ENCODE measurements at places on chromosomes 4 and X.
A peak's percentile ranks its signal among the peaks of the same experiment; 100 is the strongest.

DNA sequence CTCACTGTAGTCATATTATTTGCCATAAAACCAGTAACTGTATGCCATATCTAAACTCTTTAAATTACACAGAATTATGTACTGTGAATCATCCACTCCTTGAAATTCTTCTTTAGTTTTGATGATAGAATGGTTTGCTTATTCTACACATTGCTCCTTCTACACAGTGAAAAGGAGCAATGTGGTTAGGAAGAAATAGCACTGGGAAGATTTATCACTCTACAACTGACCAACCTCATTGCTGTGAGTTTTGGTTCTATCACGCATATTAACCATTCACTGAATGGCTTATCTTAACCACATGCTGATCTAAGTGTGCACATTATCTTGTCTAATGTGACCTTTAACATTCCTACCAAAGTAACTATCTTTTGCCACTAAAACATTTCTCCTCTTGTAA, 415.7 kb upstream of the NDST4 start:
- no peak for DNase-seq

DNA sequence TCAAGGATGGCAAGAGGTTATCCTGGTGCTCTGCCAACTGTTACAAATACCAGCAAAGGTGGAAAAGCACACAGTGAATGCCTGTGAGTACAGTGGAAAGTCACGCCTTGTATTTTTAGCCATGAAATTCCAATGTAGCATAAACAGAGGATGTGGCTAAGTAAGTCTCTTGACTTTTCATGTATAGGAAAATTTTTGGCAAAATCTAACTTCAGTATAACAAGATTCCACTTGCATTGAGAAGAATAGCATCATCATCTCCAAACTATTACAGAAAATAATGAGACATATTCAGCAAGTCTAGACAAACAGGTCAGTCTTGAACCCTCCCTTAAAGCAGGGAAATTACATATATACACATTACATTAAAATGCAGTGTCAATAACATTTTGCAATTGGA, 7.9 kb downstream of the SLC10A6 start:
- DNase-seq = no peak

- no peak for DNase-seq
Measured at GRCh38 chrX:14501327-14501726, 28.0 kb upstream of the GLRA2 start.

DNA sequence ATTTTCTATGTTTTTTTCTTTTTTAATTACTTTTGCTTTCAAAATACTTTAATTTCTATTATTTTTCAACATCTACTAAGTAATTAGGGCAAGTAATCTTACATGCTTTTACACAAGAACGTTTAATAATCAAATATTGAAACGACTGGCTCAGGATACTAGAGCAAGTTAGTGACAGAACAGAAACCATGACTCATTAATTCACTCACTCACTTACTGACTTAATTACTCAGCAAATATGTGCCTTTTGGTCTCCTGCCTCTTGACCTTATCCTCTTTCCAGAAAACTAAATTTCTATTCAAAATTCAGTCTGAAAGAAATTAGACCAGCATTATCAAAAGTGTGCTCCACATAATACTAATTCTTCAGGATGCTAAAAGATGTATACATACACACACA, 314.9 kb upstream of the TEX13C start:
- DNase-seq = no peak

DNA sequence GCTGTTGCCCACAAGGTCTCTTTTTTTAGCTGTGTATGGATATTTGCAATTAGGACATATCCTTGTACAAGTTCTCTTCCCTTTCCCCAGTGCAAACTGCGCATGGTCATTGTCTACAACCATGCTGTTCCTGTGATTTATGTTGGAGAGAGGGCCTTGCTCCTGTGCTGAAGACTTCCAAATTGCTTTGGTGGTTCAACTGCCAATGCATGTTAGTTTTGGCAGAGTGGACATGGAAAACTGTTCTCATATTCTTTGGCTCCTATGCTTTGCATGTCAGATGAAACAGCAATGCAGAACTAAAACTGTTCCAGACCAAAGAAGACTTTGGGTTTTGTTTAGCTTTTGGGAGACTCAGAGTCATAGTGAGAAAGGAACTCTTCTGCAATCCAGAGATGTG, 148.8 kb upstream of the EDNRA start:
- DNase-seq = no peak

GRCh38 chrX:1165535-1166196, 46.8 kb downstream of the CRLF2 start:
- DNase-seq = no peak

DNA sequence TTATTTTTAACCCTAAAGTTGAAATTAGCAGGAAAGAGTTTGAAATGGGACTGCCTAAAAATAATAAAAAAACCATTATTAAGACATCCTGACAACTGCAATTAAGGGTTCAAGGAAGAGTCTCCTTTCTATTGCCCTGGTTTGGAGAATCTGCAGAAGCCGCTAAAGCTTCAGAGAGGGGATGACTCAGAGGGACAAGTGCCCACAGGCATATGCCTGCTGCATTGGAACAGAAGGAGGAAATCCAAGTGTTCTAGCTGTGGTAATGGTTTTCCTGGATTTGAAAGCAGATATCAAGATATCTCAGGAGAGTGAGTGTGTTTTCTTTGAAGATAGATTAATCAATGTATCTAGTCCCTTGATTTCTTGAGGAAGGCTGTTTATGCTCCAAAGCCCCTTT, 235.1 kb upstream of the TAPT1 start:
- no peak for DNase-seq

DNA sequence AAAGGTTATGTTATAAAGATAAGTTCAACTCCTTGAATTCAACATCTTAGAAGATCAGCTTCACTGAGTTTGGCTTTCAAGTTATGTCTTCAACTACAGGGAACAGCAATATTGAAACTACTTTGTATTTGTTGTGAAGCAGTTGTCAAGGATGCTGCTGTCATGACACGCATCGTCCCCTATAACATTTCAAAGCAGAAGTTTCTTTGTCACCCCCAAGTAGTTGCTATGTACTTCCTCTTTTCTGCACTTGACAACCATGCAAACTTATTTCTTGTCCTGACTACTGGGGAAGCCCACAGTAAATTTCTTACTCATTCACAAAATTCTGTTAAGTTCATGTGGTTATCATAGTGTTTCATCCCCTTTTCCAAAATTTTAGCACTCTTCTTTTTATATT, 14.3 kb downstream of the ANTXR2 start:
- no peak for DNase-seq

DNA sequence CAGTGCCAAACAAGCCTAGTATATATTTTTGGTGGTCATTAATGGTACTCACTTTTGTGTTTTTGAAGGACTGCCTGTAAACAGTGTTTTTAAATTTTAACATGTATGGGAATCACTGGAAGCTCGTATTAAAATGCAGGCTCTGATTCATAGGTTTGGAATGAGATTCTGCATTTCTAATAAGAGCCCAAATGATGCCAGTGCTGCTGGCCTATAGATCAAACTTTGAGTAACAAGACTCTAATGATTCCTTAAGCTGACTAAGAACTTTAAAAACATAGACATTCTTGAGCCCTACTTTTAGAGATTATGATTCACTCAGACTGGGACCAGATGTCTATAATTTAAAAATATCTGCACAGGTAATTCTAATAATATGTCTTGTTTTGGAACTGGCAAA, 823.2 kb upstream of the LCORL start:
- DNase-seq = peak; percentile 89

DNA sequence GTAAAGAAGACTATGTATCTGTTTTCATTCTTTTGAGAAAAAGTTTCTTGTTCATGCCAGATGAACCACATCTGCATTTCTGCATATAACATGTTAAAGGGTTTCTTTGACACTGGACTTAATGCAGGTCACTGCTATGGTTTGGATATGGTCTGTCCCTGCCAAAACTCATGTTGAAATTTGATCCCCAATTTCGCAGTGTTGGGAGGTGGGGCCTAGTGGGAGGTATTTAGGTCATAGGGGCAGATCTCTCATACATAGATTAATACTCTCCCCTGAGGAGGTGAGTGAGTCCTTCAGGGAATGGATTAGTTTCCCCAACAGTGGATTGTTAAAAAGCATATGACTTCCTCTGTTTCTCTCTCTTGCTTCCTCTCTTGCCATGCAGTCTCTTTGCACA, 45.9 kb upstream of the TMEM33 start:
- no peak for DNase-seq

DNA sequence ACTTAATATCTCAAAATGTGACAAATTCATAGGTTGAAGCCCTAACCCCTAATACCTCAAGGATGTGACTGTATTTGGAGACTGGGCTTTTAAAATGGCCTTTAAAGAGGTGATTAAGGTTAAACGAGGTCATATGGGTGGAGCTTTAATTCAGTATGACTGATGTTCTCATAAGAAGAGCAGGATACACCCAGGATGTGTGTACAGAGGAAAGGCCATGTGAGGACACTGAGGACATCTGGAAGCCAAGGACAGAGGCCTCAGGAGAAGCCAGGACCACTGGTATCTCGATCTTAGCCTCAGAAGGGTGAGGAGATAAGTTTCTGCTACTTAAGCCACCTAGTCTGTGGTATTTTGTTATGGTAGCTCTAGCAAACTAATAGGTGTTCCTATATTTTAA, 49.0 kb upstream of the SHISA3 start:
- no peak for DNase-seq

DNA sequence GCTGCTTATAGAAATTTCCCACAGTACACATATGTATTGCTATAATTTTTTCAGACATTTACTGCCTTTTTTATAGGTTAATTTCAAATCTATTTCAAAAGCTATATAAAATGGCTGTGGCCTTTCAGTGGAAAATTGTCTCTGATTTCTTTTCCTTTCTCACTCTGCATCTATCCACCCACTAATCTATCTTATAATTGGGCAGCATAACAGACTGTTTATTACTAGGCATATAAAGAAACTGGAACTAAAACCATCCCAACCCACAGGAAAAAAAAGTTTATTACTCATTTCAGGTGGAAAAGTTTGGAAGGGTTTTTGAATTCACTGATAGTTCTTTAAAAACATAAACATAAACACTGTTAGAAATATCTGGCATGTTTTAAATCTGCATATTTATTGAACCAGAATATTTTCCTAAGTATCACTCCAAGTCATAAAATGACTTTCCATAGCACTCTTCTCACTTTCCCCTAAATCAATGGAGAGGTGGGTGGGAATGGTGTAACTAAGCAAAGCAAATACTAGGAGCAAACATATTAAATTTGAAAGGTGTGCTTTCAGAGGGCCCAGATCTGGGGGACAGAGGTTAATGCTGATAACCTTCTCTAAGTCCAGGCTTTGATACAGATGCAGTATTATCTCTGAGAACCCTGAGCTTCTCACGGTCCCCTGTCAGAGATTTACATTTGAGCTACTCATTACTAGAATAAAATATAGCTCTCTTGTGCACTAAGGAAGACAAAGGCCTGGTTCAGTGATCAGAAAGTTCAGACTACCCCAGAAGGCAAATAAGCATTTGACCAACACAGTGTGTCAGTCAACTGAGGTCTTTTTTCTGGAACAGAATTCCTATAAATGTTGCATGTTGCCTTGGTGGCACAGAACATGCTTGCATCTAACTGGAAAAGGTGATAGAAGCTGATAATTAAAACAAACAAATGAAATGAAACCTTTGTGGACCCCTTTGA, 328.3 kb downstream of the UNC5C start:
- DNase-seq = no peak

GRCh38 chrX:52353838-52354237, 15.0 kb upstream of the XAGE2 start:
- no peak for DNase-seq

DNA sequence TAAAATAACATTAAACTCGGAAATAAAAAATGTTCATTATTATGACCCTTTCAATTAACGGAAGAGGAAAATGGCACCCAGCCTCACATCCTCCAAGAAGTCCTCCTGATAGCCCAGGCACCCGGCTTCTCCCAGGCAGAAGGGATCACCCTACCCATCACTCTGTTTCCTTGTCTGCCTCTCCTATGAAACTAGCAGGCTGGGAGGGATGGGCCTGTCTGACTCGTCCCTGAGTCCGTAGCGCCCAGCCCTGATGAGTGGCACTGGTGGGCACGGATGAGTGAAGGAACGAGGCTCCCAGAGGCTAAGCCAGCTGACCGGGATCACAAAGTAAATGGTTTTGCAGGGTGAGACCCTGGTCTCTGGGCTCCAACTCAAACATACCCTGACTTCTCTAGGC, 28.6 kb upstream of the KIAA0232 start:
- no peak for DNase-seq

- DNase-seq = no peak
Measured at GRCh38 chrX:106780664-106781377, 21.7 kb upstream of the TBC1D8B start.

- DNase-seq = no peak
Measured at GRCh38 chr4:78205591-78205990, 148.5 kb downstream of the FRAS1 start.

DNA sequence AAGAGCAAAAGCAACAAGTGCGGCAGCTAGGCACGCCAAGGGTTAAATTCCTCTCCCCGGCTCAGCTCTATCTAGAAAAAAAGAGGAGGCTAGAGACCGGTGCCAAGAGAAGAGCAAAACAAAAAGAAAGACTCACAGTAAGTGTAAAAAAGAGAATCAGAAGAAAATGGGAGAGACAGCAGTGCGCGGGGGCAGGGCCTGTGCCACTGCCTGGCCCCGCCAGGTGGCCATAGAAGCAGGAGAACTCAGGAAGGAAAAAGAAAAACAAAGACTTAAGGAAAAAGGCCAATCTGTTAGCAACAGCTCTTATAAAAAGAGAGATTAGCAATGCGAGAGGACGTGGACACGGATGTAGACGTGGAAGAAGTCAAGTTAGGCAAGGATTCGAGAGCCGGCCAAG, 3.2 kb downstream of the ACOX3 start:
- no peak for DNase-seq

- no peak for DNase-seq
Measured at GRCh38 chrX:111200327-111200726, 70.0 kb downstream of the CAPN6 start.

GRCh38 chr4:181944527-181944926, 298.7 kb upstream of the TENM3 start:
- DNase-seq = no peak

- DNase-seq = no peak
Measured at GRCh38 chr4:110653321-110654253, 30.7 kb upstream of the PITX2 start.

- no peak for DNase-seq
Measured at GRCh38 chr4:109424093-109424841, 9.3 kb upstream of the SEC24B start.

- DNase-seq = no peak
Measured at GRCh38 chrX:39757971-39758370, 339.8 kb downstream of the BCOR start.
